ENCODE measurements at places on chromosomes 11 and 22. TPM values are rescaled to one million over a fixed set of nuclear protein-coding genes. Genes with fewer than 3 reads are reported as not detected.

AIFM3 gene
- 7.4 TPM for total RNA-seq

CDCA5 gene
- total RNA-seq = 97.8 TPM

ABCG4 gene
- total RNA-seq = 0.11 TPM

GAL gene
- 3.9 TPM for total RNA-seq

UPK2 gene
- total RNA-seq = 17.1 TPM

TENM4 gene
- total RNA-seq = 0.25 TPM

SYT12 gene
- 11.1 TPM for total RNA-seq

ETS1 gene
- 18.9 TPM for total RNA-seq

RAB38 gene
- 12.7 TPM for total RNA-seq

IGLL5 gene
- total RNA-seq = not detected

TUBA8 gene
- not detected for total RNA-seq

MYBPC3 gene
- not detected for total RNA-seq

TEX12 gene
- not detected for total RNA-seq

BBOX1 gene
- total RNA-seq = not detected

IFITM10 gene
- 5.5 TPM for total RNA-seq

DPP3 gene
- 80.0 TPM for total RNA-seq

ANKRD13D gene
- total RNA-seq = 93.2 TPM

OR6A2 gene
- total RNA-seq = 0.48 TPM

OR4A47 gene
- not detected for total RNA-seq

RFPL2 gene
- not detected for total RNA-seq

NUDT22 gene
- total RNA-seq = 87.4 TPM

ASPHD2 gene
- 0.44 TPM for total RNA-seq

SSH3 gene
- 97.8 TPM for total RNA-seq

YAP1 gene
- total RNA-seq = 111 TPM

PATE2 gene
- 1.3 TPM for total RNA-seq

FAM181B gene
- total RNA-seq = not detected

FGF4 gene
- not detected for total RNA-seq

CHRM1 gene
- not detected for total RNA-seq

MCHR1 gene
- total RNA-seq = 0.24 TPM

FREY1 gene
- 4.2 TPM for total RNA-seq

MS4A6E gene
- total RNA-seq = not detected

ZNF408 gene
- 13.8 TPM for total RNA-seq

TP53AIP1 gene
- not detected for total RNA-seq

CD3E gene
- total RNA-seq = not detected

SPDYC gene
- total RNA-seq = not detected

TMEM191C gene
- 4.0 TPM for total RNA-seq
